ENCODE measurements at places on chromosomes 1 and 21.

GRCh38 chr1:232568331-232568852 is 61.5 kb downstream of the SIPA1L2 start:
- DNase-seq, result no peak

GRCh38 chr1:19311503-19311930 is 427 bp downstream of the AKR7A2 start:
- peak; percentile 58 for DNase-seq

DNA sequence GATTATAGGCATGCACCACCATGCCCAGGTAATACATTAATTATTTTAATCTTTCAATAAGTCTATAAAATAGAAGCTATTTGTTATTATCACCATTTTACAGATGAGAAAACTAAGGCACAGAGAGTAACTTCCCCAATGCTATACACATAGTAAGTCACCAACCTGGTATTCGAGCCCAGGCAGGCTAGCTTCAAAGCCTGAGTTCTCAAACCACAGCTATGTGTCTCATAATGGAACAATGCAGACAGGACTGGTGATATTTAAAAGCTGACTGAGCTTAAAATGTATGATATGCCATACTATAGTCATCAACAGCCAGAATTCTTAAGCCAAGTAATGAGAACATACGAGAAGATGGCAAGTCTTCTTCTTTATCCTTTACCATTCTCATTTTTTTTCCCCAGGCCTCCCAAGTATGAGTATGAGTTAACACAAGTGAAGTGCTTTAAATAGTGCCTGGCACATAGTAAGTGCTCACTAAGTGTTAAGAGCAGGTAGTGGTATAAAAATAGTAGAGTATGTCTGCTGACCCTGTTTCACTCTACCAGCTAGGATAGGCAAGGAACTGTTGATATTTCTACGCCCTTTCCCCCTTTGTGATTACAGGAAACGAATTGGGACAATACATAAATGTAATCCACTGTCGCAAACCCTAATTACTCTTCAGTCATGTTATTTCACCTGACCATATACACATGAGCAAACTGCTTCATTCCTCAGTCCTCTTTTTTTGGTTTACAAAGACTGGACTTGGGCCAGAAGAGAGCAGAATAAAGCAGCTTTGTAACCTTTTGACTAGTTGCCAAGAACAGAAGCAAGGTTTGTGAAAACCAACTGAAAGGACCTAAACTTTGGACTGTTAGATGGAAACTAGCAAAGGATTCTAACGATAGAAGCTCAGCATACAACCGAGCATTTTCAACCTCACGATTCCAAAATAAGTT is 9.5 kb downstream of the EYA3 start:
- no peak for DNase-seq

- no peak for DNase-seq
Measured at GRCh38 chr1:114833421-114833820, 21.2 kb upstream of the SYCP1 start.

DNA sequence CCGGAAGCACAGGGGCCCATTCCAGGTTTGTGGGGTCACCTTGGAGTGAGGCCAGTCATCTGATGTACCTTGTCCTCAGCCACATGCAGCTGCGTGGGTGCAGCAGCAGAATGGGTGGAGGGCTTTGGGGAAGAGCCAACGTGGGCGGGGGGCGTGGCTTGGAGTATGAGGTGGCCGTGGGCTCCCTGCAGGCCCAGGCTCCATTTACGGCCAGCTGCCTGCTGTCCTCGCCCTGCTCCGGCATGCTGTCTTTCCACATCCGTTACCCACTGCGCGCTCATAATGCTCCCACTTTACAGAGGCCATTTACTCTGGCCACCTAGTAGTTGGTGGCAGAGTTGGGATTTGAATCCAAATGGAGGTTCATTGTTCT is 27.8 kb upstream of the TINAGL1 start:
- no peak for DNase-seq

- peak; percentile 78 for DNase-seq
Measured at GRCh38 chr1:150578272-150579109, 919 bp downstream of the MCL1 start.

GRCh38 chr21:30042443-30042842 is 102.6 kb upstream of the GRIK1 start:
- DNase-seq, result no peak

All from activated T-cell treated with anti-CD3 and anti-CD28 coated beads, Interleukin-2, amount 50 U/mL, for 24 hours (primary cell).